ENCODE measurements at places on chromosomes 7 and 10.

DNA sequence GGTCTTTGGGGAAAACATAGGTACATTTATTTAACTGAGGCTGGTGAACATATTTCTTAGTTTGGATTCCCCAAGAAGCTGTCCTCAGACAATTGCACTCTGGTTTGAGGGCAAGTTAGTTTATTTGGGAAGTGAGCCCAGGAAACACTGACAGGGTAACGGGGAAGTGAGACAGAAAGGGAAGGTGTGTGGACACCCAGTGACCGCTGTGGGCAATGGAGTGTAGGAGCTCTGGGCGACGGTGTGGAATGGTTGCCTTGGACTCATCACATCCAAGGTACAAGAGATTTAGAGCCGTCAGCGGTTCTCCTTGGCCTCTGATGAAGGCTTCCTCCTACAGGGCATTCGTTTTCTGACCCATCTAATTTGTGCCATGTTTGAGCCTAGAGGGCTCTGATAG is 7.1 kb downstream of the MRC1 start:
- no peak for DNase-seq

DNA sequence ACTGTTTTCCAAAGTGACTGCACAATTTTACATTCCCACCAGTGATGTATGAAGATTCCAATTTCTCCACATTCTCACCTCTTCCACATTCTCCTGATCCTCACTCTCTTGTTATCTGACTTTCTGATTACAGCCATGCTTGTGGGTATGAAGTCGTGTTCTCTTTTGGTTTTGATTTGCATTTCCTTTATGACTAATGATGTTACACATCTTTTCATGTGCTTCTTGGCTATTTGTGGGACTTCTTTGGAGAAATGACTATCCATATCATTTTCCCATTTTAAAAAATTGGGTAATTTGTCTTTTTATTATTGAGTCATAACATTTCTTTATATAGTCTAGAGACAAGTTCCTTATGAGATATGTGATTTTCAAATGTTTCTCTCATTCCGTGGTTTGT is 10.5 kb upstream of the GIMAP8 start:
- no peak for DNase-seq

DNA sequence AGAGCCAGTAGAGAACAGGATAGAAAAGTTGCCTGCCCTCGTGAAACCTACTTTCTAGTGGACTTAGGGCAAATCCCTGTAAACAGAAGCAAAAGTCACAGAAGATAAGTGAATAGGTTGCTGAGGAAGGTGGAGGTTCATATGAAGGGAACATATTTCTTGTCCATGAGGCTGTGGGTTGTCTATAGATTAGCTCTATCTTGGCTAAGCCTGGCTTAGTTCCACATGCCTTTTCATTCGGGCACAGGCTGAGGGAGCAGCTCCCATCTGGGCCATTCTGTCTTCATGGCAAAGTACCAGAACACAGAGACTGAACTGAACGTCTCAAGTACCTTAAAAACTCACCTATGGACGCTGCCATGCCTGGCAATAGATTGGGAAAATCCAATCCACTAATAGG is 45.3 kb downstream of the BZW2 start:
- no peak for DNase-seq

GRCh38 chr10:73522263-73522662 is 26.4 kb upstream of the PPP3CB start:
- DNase-seq = no peak

GRCh38 chr7:153507885-153508284 is 544.3 kb upstream of the DPP6 start:
- no peak for DNase-seq

Data from stimulated activated CD8-positive, alpha-beta memory T cell treated with anti-CD3 and anti-CD28 coated beads, Interleukin-12 subunit alpha, Interleukin-12 subunit beta, amount 100 ng/mL, for 4 hours (primary cell).